ENCODE measurements at places on chromosomes 11 and 22. TPM values are rescaled to one million over a fixed set of nuclear protein-coding genes. Genes with fewer than 3 reads are reported as not detected.

Gene PLAAT5
- total RNA-seq: 2.3 TPM

GRCh38 chr11:121630041-121630440, 177.3 kb upstream of the SORL1-AS1 start:
- DNase-seq: peak; percentile 25

DNA sequence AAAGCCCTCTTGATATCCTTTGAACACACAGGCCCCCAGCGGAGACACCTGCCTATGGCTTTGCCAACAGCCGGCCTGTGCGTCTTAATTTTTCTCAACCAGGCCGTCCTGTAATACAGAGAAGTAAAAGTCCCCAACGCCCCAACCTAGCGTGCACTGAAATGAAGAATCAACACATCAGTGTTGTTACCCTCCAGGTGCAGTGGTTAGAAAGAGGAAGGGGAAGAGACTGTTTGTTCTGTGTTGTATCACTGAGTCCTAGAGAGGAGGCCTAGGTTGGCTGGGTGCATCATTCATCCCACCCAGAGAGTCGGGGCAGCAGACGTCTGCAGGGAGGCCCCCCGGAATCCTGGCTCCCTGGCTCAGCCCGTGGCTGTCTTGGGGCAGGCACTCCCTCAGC, 25.7 kb downstream of the SGSM1 start:
- DNase-seq: no peak

GRCh38 chr11:117604336-117604995, 192.6 kb downstream of the DSCAML1 start:
- no peak for DNase-seq

- DNase-seq: no peak
Measured at GRCh38 chr22:44394246-44395117, 81.7 kb upstream of the SHISAL1 start.

- DNase-seq: peak; percentile 46
Measured at GRCh38 chr11:44753961-44754645, 27.3 kb downstream of the TSPAN18 start.

DNA sequence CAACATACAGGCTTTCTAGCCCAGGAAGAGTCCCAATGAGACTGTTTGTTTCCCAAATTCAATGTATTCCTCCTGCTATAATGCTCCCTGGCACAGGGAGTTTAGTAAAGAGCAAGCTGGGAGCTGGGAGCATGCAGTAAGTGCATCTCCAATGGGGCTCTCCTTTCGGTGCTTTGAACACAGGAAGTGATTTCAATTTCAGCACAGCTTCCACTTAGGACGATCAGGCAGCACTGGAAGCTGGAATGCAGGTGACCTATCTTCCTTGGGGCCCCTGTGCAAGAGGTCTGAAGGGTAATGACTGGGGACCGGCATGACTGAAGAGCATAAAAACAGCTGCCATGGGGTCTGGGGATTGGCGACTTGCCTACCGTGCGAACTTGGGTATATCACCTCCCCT, 76.0 kb downstream of the LARGE1 start:
- DNase-seq: no peak

DNA sequence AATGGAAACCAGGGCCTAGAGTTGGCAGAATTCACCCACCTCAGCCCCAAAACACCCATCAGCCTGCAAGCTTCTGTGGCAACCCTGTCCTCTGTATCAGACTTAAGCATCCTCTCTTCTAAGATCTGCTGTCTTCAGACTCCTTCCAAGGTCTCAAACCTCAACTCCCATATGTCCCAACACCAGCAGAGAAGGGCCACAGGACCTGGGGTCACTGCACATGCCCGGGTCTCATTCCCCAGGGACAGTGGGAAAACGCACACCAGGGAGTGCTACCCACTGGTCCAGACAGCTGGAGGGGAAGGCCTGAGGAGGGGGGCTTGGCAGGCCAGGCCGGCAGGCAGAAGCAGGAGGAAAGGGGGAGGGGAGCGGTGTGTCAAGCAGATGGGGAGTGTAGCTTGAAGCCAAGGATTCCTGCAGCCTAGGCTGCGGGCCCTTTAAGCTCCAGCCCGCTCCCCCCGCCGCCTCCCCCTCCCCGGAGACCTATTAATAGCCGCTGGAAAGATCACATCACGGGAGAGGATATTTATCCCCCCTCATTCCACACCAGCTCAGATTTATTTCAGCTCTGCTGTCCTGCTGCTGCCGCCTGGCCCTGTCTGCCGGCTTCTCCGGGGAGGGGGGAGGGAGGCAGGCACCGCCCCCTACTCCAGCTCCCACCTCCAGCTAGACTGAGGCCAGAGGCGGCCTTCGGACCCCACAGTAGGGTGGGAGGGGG, 16.7 kb downstream of the BCL9L start:
- DNase-seq: peak; percentile 98

GRCh38 chr11:120335556-120335907, 681 bp upstream of the ARHGEF12 start:
- peak; percentile 76 for DNase-seq

DNA sequence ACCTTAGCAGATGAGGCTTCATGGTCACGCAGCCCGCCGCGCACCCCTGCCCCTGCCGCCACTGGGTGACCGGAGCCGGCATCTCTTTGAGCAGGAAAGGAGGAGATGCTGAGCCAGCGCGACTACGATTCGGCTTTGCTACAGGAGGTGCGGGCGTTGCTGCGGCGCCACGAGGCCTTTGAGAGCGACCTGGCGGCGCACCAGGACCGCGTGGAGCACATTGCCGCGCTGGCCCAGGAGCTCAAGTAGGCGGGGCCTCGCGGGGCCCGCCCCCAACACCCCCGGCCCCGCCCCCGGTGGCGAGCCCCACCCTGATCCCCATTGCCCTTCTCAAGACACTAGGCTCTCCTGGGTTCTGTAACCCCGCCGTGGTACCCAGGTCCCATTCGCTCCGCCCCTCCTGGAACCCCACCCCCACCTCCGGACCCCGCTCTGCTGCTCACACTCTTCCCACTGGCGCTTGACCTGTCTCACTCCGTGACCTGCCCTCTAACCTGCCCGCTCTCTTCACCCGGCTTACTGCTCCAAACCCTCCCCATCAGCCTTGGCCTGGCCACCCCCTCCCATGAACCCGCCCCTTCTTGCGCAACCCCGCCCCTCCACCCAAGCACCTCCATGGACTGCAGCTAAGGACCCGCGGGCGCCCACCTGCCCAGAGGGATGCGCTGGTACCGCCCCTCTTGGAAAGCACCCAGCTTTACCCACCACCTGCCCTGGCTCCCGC, 9.1 kb downstream of the CTSF start:
- peak; percentile 21 for DNase-seq

Gene LDHAL6A
- not detected for total RNA-seq

DNA sequence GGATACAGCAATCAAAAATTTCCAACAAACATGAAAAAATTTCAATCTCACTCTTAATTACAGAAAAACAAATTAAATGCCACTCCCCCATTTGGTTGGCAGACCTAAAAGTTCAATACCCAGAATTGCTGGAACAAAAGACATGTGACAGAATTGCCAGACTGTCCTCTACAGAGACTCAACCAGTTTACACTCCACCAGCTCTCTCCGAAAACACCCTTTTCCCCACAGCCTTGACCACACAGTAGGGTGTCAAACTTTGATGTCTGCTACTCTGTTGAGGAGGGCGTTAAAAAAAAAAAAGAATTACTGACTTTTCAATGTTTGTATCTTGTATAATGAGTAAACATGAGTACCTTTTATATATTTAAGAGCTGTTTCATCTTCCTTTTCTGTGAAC, 44.7 kb upstream of the YPEL1 start:
- no peak for DNase-seq

GRCh38 chr11:101721270-101721669, 137.5 kb upstream of the TRPC6 start:
- no peak for DNase-seq

- DNase-seq: no peak
Measured at GRCh38 chr22:50703726-50704509, 31.3 kb downstream of the SHANK3 start.

Gene MFNG
- total RNA-seq: 8.7 TPM

DNA sequence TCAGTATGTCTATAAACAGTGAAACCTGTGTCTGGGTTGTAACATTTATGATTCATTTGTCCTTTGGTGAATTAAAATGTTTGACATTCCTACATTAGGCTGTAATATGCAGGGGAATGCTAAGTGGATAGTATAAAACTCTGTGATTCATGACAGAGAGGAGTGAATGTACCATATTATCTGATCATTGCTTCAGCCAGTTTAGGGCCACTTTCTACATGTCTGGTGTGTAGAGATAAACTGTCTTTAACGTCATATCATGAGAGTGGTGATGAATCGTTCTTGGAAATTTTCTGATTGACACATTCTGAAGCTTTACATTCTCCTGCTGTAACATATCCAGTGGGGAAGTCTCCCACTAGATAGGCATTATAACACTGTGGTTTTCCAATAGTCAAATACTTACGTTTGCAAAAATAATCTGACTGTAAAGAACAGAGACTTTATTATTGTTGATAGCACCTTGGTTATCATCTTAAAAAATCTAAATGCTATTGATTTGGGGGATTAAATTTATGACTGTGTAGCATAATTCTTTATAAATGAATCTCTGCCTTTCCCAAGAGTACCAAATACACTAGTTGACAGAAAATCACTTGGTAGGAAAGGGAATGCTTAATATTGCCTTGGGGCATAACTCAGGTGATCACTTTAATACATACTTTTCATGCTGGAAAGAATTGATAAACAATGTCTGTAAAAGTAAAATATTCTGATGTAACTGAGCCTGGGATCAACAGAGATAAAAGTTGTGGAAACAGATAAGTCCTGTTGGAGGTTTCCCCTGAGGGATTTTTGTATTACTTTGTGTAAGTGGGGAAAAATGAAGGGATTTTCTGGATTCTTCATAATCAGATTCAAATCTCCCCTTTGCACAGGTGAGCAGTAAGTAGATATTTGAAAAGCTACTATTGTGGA, 427.9 kb downstream of the JRKL start:
- DNase-seq: no peak

Gene STK33
- total RNA-seq: 8.2 TPM

Gene ART5
- 3.6 TPM for total RNA-seq

GRCh38 chr11:62548545-62549335, 2.1 kb upstream of the AHNAK start:
- DNase-seq: no peak

GRCh38 chr11:36447514-36447913, 62.6 kb downstream of the TRAF6 start:
- peak; percentile 13 for DNase-seq

- DNase-seq: no peak
Measured at GRCh38 chr11:49533204-49533603, 324.8 kb upstream of the FOLH1 start.

Gene MS4A1
- total RNA-seq: 1.1 TPM

Gene AMPD3
- total RNA-seq: 7.6 TPM

- no peak for DNase-seq
Measured at GRCh38 chr11:96167787-96168186, 175.2 kb downstream of the MAML2 start.

Gene SLC1A2
- total RNA-seq: 2.2 TPM

DNA sequence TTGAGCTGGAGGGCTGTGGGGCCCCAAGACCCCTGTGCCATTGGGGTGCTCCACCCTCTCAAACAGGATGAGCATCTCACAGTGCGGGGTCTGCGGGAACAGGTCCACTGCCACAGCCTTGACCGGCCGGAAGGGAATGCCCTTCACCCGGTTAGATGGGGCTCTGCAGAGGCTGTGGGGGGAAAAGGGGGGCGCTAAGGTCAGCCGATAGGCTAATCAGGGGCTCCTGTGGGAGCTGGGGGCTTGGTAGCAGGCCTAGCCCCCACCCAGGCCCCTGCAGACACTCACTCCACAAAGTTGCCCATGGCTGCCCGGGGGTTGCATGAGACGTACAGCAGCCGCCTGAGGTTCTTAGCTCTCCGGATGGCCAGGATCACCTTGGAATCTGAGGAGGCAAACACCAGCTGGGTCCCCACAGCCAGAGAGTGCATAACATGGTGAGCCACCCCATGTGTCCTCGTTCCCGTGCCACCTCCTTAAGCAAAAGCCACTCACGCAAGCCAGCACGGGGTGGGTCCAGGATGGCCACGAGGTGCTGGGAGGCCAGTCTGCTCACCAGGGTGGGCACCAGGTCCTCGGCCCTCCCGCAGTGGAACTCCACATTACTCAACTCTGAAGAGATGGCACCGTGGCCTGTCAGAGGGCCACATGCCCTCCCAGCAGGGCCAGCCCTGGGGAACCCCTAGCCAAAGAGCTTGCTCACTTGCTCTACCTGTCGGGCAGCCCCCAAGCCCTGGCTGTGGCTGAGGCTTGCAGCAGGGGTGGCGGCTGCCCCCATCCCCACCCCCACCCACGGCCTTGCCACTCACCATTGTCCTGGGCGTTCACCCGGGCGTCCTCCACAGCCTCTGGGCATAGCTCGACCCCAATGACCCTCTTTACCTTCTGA, 3.0 kb upstream of the RANBP1 start:
- no peak for DNase-seq

DNA sequence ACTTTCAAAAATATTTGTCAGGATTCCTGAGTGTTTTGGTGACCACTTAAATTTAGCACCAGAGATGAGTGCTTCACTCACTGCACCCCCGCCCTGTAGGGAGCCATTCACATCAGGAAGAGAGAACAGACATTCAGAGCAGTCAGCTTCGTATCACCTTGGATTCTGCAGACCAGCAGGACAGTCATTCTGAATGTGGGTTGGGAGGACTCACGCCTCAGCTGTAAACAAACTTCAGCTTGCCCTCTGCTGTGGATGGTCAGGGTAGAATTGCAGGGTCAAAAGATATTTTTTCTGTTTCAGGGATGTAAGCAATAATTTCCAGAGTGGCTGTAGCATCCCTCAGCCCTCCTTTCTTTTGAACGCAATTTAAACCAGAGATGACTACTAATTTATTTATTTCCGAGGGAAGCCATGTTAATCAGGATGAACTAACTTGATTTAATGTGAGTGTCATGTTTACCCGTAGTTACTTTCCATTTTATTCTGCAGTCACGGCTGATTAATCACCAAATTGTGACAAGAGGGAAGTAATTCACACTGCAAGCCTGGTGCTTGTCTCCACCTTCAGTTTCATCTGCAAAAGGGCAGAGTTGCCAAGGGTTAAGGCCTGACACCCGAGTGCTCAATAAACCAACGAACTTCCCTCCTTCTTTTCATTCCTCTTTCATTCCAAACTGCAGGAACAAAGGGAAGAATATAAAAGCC, 174.2 kb upstream of the DDI1 start:
- no peak for DNase-seq

GRCh38 chr11:69804769-69805508, 14.3 kb downstream of the FGF3 start:
- no peak for DNase-seq

GRCh38 chr11:63985812-63986155, 454 bp upstream of the OTUB1 start:
- DNase-seq: no peak

DNA sequence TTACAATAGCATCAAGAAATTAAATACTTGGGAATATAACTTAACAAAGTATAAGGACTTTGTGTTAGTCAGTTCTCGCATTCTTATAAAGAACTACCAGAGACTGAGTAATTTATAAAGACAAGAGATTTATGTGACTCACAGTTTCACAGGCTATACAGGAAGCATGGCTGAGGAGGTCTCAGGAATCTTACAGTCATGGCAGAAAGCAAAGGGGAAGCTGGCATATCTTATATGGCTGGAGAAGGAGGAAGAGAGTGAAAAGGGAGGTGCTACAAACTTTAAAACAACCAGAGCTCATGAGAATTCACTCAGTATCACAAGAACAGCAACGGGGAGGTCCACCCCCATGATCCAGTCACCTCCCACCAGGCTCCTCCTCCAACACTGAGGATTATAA, 32.0 kb upstream of the CCDC134 start:
- no peak for DNase-seq

All from tongue (tissue), 3 donors.